ENCODE measurements at places on chromosomes 4 and X. TPM values are rescaled to one million over a fixed set of nuclear protein-coding genes. Genes with fewer than 3 reads are reported as not detected.

GRCh38 chrX:108298165-108298602 is 140.0 kb downstream of the COL4A6 start:
- DNase-seq: no peak

DNA sequence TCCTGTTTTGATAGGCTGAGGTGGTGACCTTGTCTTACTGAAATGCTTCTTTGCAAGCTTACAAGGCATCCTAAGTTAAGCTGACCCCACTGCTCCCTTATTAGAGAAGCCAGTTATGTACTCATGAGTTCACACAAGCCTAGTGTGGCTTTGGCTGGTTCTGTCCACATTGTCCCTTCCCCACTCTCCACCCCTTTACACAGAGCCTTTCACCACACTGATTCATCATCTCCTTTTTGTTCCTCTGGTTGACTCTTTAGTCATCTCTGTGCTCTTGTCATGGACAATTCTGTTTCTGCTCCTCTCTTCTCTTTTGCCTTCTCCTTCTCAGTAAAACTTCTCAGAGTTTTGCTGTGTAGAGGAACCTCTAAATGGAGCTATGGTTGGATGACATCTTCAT is 4.9 kb downstream of the CHRNA9 start:
- no peak for DNase-seq

GRCh38 chrX:2325076-2325784 is 175.5 kb downstream of the DHRSX start:
- peak; percentile 67 for DNase-seq

DNA sequence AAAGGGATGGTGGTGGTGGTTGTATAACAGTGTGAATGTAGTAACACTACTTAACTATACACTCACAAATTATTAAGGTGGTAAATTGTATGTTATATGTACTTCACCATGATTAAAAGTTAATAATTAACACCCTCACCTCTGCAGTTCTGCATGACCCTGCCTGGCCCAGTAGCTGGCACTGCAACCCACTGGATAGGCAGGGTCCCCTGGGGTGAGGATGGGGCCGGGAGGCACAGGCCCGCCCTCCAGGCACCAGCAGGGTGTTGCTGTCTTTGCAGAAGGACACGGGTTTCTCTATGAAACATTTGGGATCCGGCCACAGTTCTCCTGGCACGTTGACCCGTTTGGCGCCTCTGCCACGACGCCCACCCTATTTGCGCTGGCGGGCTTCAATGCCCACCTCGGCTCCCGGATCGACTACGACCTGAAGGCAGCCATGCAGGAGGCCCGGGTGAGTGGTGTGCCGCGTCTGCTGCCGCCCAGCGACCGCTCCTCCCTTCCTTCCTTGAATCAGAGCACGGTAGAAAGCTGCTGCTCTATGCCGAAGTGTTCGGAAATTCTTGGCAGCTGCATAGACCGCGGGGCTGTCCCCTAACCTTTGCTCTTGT is 11.8 kb downstream of the MAN2B2 start:
- no peak for DNase-seq

The CXCR3 gene
- polyA plus RNA-seq: 111 TPM

- no peak for DNase-seq
These were observed 146.5 kb downstream of the RBM47 start for GRCh38 chr4:40482985-40483647.

- DNase-seq: no peak
These were observed 15.8 kb upstream of the GRIA2 start for GRCh38 chr4:157204634-157205244.

GRCh38 chr4:123892368-123892976 is 495.9 kb downstream of the SPRY1 start:
- no peak for DNase-seq

DNA sequence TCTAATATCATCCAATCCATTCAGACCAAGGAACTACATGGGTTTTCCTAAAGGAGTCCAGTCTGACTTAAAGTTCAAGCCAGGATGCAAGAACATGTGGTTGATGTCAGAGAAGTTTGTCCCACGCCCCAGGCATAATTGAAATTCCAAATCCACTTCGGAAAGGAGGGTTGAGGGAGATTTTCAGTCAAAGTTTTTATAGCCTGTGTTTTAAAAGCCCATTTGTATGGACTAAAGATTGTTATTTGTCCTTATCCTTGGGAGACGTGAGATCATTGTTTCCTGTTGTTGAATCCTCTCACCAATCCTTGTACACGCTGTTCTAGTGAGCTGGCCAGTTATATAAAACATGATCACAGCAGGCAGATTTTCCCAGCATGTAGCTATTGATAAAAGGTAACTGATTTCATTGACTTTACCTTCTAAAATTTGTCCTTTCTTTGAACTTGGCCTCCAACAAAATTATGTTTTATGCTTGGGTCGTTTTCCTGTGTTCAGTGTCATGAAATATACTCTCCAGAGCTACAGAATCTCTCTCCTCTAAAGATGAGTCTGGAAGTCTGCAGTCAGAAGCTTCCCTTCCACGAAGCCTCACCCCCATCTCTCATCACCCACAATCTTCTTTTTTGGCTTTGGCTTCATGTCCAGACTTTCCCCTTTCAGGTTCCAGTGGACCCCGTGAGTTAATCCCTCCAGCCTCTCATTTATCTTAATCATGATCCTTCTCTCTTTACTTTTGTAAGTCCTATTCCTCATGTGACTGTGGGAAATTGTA is 92.9 kb downstream of the ATP10D start:
- no peak for DNase-seq

- no peak for DNase-seq
These were observed 239.7 kb upstream of the NOCT start for GRCh38 chr4:138775890-138776289.
